ENCODE measurements at places on chromosomes 5 and 9.

- DNase-seq: no peak
Observed at GRCh38 chr5:22560147-22560546, 293.0 kb downstream of the CDH12 start.

- DNase-seq: no peak
Observed at GRCh38 chr9:84481636-84482218, 141.2 kb upstream of the SLC28A3 start.

DNA sequence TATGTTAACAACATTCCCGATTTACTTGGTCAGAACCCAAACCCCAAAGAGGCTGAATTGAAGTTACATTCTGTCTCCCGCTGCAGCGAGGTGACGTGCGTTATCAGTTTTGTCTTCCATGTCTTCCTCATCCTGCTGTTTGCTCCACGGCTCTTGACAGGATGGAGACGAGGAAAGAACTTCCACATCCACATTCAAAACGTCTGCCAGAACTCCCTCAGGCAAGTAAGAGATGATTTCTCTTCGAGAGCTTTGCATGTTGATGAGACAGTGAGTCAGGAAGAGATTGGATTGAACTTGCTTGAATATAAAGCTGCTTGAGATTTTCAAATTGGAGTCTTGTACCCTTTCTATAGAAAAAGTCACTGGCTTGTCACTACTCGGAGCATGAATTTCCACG is 242.6 kb downstream of the AUH start:
- DNase-seq: no peak

DNA sequence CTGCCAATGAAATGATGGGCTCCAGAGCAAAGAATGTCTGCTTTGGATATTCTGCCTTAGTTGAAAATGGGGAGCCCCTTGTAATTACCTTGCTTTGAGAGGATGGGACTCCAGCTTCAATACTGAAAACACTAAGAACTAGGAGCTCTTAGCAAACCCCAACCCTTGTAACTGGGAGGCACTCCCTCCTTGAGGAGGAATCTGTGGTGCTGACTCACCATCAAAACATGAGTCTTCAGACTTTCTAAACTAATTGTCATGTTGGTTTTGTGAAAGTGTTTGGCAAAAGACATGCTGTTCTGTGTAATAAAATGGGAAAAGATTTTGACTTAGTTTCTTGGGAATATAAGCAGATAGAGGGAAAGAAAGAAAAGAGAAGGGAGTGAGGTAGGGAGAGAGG is 91.9 kb upstream of the PTPRD start:
- no peak for DNase-seq

DNA sequence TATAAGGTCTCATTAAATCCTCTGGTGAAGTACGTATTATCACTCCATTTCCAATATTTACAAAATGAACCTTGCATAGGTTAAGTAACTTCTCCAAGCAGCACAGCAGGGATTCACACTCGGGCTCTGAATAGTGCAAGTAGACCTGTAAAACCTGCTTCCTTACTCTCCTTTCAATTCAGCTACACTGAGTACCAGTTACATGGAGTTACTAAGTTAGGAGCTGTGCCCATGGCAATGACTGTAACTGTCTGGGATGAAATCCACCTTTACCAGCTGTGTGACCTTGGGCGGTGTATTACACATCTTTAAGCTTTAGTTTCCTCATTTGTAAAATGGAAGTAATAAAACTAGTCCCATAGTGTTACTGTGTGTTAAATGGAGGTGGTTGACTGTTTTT is 15.9 kb upstream of the MOB3B start:
- DNase-seq: no peak

DNA sequence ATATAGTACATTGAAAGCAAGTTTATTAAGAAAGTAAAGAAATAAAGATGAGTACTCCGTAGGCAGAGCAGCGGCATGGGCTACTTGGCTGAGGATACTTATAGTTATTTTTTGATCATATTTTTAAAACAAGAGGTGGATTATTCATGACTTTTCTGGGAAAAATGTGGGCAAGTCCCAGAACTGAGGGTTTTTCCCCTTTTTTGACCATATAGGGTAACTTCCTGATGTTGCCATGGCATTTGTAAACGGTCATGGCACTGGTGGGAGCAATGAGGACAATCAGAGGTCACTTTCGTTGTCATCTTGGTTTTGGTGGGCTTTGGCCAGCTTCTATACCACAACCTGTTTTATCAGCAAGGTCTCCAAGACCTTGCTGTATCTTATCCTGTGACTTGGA is 5.2 kb upstream of the BASP1 start:
- no peak for DNase-seq

Measured in GM12891 (cell line).